ENCODE measurements at places on chromosomes 1 and 21.

DNA sequence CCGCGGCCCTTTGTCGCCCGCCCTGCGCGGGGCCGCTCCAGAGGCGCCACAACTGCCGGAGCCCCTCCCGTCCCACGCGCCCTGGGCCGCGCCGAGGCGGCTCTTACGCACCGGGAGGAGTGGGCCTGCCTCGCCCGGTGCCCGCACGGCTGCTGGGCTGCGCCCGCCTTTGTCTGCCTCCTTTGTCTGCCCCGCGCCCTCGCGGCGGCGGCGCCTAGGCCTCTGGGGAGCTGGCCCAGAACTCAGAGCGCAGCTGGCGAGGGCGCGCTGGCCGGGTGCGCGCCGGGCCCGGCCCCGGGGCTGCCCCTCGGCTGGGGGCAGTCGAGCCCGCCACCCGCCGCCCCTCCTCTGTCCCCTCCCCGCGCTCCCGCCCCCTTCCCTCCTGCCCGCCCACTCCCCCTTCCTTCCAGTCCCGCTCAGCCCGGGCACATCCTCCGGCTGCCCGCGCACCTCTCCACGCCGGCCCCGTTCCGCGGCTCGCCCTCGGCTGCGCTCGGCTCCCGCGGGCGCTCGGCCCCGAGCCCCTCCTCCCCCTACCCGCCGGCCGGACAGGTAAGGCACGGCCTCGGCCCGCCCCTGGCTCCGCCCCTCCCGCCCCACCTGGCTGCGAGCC is at the start of gene DRAXIN:
Gene DRAXIN, plus strand, starts transcription at position 409 of the 613 bp plus-strand sequence. CDS start 14,549 bp downstream, outside the sequence.
- no peak for DNase-seq

GRCh38 chr1:63643517-63643916 is 50.3 kb downstream of the PGM1 start:
- DNase-seq: no peak

DNA sequence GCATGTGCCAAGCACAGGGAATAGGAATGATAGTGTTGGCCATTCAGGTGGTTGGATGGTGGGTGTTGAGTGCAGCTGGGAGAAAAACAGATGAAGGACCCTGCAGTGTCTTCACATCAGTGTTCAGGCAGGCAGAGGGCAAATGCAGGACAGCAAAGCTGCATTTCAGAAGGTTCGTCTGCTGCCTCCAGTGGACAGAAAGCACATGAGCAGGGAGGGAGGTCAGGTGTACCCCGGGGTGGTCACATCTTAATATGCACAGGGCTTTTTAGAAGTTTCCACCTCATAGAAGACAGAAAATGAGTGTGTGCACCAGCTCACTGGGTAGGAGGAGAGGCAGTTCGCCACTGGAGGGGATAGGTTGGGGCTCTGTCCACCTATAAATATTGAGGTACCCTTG is 184.9 kb downstream of the SLC35F3 start:
- no peak for DNase-seq

GRCh38 chr1:193799371-193799770 is 613.0 kb upstream of the B3GALT2 start:
- no peak for DNase-seq

GRCh38 chr1:65054481-65054880 is 88.1 kb upstream of the JAK1 start:
- no peak for DNase-seq

- DNase-seq: no peak
Measured at GRCh38 chr1:119160866-119161265, 20.4 kb upstream of the WARS2 start.

GRCh38 chr1:54173681-54174080 is 20.9 kb upstream of the CDCP2 start:
- no peak for DNase-seq

- peak; percentile 48 for DNase-seq
Measured at GRCh38 chr1:171801487-171801891, 20.0 kb downstream of the METTL13 start.

- DNase-seq: no peak
Measured at GRCh38 chr21:39788383-39788782, 43.4 kb downstream of the IGSF5 start.

DNA sequence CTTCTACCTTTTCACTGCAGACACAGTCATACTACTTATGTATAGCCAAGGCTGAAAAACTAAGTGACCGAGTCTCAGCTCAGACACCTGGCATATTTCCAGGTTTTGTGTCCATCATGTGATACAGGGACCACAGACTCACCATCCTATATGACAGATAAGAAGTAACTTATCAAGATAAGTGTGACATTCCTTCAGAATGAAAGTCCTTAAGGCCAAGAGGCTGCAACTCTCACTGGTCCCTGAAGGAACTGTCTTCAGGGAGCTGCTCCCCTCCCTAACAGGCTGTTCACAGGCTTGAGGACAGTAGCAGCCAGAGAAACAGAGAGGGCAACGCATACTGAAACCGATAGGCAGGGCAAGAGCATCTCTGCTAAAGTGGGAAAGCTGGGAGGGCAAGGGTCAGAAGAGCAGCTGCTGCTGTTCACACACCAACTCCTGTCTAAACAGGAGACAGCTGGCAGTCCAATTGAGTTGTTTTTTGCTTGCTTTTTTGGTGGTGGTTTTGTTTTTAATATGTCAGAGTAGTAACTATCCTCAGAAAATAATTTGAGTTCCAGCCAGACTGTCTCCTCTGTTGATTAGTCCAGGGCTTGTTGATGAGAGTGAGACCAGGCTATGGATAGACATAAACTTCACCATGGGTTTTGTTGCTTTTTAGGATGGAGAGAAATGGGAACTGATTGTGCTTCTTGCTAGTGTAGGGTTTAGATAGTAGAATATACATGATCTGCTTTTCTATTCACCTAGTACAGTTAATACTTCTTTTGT is 67.7 kb downstream of the MACF1 start:
- peak; percentile 51 for DNase-seq

DNA sequence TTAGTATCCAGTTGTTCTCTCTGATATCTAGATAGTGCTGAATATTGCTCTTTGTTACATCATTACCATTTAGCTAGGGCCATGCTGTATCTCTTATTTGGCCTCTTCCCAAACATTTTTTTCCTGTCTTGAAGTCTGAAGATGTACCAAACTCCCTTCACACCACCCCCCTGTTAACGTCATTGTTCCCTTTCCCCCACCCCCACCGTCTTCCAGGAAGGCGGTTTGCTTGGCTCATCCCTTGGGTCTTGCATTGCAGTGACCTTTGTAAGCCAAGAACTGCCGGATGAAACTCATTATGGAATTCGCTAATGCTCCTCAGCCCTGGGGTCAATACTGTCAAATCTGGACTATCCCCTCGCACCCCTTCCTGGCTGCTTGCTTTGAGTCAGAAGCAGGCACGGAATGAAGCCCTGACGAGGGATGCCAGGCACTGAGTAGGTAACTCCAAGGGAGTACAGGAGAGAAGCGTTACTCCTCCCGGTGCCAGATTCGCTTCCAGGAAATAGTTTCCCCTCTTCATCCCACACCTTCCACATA is 283.1 kb downstream of the TM2D1 start:
- no peak for DNase-seq
